ENCODE measurements at places on chromosomes 6 and 20.

DNA sequence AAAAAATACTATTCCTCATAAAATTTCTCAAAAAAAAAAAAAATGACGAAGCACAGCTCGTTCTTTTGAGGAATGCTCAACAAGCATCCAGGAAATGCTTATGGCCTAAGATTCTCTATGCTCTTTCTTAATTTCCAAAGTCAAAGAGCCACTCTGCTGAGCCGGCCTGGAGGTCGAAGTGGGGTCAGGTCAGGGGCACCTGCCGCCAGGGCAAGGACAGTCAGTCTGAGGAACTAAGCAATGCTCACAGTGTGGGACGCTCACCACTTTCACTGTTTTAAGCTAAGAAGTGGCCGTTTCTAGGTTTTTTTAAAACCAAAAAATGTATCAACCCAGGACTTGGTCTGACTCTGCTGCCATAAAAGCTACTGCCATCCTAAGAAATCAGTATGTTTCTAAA lies 17.3 kb downstream of the YTHDF1 start:
- no peak for DNase-seq

DNA sequence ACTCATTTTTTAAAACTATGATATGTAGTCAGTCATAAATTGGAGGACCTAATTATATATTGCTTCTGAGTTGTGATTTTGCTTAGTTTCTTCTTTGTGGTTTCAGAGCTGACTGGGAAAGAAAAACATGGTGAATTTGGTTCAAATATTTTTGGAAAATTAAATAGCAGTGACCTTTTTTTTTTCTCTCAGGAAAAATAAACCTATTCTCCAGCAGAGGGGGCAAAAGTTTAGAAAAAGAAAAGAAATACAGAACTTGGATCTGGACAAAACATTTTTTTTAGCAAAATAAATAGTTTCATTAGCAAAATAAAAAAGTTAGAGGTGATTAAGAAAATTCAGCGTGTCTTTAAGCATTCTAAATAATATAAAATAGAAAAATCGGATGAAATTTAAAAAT lies 10.2 kb downstream of the COL10A1 start:
- no peak for DNase-seq

DNA sequence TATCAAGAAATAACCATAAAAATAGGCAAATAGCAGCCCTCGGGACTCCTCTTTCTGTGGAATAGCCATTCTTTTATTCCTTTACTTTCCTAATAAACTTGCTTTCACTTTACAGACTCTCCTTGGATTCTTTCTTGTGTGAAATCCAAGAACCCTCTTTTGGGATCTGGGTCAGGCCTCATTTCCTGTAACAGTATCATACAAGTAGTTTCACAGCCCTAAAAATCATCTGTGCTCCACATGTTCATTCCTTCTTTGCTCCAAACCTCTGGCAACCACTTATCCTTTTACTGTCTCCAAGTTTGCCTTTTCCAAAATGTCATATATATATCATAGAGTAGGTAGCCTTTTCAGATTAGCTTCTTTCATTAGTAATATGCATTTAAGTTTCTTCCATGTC lies 13.5 kb upstream of the NT5E start:
- DNase-seq = no peak

DNA sequence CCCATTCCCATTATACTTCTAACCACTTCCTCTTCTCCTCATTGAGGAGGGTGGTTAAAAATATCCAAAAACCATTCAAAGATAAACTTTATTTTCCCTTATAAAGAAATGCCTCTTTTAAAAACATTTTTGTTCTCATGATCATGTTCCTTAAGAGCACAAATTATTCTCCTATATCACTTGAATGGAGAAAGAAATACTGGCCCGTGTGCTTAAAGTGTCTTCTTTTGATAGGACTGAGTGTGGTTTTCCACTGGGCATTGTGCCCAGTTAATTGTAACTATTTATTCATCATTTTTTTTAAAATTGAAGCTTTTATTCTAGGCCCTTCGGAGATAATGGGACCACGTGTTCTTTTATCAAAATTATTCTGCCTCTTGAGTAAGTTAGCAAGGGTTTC lies 871.5 kb downstream of the QKI start:
- DNase-seq = peak; percentile 62

DNA sequence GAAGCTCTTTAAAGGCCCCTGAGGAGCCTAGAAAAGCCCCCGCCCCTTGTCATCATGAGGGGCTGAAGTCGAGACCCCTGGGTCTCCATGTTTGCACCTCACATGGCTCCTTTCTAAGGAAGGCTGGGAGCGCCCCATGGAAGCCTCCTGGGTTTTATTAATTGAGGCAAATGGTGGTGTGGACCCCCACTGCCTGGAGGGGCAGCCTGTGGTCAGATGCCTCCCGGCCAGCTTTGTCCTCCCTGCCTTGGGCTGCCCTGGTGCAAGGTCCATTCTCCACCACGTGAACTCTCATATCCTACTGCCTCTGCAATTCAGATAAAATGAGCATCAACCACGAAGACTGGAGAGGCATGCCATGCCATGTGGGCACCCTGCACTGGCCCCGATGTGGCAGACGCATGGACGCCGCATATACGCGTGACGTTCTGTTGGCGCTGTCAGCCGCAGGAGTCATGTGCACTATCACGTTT lies 295.5 kb downstream of the TAF4 start:
- no peak for DNase-seq

GRCh38 chr6:89965441-89966227 lies 71.4 kb downstream of the GJA10 start:
- DNase-seq = no peak

- DNase-seq = no peak
Measured at GRCh38 chr20:46021361-46022359, 7.4 kb upstream of the SLC12A5 start.
